ENCODE measurements at places on chromosomes 5 and 9.

GRCh38 chr9:38404314-38404713 is 11.8 kb downstream of the ALDH1B1 start:
- no peak for DNase-seq

DNA sequence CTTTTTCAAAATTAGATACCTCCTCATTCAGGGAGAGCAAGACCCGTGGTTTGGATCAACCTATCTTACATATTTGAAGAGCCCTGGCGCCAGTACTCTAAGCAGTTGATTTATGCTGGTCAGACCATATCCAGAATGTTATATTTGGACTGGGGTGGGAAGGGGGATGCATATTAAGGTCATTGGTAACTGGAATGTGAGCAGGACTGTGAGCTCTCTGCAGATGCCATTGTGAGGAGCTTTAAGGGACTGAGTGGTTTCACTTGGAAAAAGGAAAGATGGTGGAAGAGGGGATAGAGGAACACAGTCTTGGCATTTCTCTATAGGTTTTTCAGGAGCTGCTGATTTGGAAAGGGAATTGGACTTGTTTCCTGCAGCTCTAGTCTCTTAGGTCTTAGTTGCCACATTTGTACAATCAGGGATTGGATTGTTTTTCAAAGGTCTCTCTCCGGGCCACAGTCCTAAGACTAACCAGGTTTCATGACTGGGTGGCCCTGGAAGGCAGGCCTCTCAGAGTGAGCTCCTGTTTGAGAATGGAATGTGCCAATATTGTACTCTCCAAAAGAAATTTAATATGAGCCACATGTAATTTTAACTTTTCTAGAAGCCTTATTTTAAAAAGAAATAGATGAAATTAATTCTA is 25.8 kb upstream of the F2R start:
- DNase-seq = no peak

GRCh38 chr5:4196744-4197143 is 601.1 kb downstream of the IRX1 start:
- DNase-seq = no peak

GRCh38 chr9:114969269-114969668 is 38.9 kb upstream of the TNFSF8 start:
- no peak for DNase-seq

Measured in cortex of kidney (tissue), 1 donor.